ENCODE measurements at places on chromosomes 2 and 18.

DNA sequence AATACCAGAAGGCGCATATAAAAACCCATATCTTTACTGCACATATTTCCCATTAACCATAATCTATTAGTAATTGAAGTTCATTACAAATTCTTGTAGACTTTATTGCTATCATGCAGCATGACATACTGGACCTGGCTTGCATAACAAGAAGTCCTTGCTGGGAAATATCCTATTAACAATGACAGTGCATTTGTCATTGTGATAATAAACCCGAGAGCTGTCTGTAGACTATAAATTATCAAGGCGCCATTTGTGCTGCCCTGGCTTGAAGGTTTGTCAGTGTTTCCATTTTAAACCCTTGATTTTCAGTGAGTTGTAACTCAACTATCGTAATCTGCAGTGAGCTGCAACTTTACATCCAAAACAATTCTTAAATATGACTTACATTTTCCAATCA, 59.0 kb downstream of the HNMT start:
- no peak for DNase-seq

DNA sequence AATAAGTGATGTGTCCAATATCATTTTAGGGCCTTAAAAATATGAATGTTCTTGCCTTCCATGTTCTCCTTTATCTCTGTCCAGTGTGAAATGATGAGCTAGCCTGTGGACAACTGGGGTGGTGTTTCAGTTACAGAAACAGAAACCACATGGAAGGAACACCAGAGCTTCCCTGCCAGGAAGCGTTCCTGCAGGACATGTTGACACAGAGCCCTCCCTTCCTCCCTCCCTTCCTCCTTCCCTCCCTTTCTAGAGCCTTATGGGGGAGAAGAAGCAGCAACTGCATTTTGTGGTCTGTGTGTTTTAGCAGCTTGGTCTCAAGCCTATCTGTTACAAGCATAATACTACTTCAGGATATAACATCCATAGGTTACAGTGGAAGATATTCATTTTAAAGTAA, 539.7 kb upstream of the NETO1 start:
- DNase-seq = no peak

GRCh38 chr2:109427661-109428091, 186.1 kb downstream of the SEPTIN10 start:
- no peak for DNase-seq

DNA sequence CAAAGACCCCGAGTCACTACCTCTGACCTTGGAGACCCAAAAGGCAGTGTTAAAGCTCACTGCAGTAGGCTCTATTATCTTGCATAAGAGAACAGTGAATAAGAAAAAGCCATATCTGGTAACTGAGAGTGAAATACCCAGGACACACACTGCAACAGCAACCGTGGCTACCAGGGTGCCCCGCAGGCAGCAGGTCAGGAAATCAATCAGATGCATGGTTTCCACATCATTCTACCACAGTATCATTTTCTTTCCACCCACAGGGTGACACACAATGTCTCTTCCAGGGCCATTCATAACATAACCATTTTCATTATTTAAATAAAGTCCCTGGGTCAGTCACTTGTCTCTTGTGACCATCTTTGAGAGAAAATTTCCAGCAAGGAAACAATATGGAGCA, 131.3 kb downstream of the CCBE1 start:
- DNase-seq = no peak

DNA sequence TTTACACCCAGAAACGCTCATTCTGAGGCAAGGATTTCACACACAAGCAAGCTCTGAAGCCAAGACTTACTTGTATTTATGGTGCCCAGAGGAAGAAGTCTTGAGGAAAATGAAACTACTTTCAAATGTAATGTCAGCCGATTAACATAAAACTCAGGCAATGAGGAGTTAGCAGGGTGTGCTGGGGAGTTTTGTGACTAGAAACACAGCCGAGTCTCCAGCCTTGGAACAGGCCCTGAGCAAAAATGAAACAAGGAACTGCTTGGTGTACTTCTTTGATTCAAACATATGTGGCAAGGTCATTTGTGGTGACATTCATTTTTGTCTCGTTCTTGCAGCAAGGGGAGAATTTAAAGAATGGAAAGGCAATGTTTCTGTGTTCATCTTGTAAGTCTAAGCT, 4.5 kb downstream of the DYTN start:
- no peak for DNase-seq
